Immature natural killer cell (primary cell): ENCODE measurements at places on chromosomes 12 and 14.

DNA sequence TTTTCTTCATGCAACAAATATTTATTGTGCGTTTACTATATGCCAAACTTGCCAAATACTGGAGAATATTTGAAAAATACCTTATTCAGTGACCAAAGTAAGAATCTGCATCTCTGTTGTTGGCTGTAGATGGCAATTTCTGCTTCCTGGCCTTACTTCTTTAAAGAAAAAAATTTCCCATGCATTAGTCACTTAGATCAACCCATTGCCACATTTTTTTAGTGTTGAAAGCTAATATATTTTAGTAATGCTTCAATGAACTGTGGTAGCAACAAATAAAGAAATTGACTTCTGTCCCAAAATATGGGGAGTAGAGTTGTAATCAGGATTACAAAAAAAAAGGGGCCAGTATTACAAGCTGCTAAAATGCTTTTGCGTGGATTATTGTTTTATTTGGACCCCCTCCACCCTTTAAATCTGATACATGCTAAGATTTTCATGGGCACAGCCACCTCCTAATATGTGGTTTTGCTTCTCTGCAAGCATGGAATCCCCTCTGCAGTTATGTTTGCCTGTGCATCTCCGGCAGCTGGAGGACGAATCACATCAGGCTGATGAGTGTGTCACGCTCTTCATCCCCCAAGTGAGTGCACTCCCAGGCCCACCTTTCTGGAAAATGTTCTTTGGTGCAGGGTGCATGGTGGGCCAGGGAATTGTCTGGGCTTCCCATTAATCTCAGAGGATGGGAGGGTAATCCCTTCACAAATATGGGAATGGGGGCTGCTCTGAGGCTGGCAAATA, 38.1 kb upstream of the PTCSC3 start:
- no peak for DNase-seq

DNA sequence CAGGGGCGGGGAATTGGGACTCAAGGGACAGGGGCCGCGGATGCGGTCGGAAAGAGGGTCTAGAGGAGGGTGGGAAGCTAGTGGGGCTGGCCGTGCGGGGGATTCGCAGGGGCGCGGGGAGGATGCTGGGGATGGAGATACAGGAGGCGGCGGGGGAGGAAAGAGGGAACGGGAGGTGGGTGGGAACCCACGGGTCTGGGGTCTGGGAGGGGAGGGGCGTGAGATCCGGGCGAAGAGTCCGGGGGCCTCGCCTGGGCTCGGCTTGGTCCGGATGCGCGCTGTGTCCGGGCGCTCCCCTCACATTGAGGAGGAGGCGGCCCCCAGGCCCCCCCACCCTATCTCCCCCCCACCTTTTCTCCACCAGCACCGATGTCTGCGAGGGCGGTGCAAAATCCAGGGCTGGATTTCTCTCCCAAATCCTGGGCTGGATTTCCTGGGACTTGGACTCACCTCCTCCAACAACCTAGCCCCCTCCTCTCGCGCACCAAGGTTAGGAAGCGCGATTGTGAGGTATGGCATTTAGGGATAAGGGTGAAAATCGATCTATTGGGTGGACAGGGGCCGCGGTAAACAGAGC, at the start of gene AGAP2:
Gene AGAP2, minus strand, starts transcription at position 82 of the 577 bp plus-strand sequence. CDS start 496 bp downstream, outside the sequence.
- no peak for DNase-seq

- no peak for DNase-seq
Observed at GRCh38 chr12:79250960-79251755, 386.6 kb downstream of the SYT1 start.

GRCh38 chr12:9674226-9674590, 4.7 kb downstream of the CLEC2D start:
- DNase-seq = no peak

DNA sequence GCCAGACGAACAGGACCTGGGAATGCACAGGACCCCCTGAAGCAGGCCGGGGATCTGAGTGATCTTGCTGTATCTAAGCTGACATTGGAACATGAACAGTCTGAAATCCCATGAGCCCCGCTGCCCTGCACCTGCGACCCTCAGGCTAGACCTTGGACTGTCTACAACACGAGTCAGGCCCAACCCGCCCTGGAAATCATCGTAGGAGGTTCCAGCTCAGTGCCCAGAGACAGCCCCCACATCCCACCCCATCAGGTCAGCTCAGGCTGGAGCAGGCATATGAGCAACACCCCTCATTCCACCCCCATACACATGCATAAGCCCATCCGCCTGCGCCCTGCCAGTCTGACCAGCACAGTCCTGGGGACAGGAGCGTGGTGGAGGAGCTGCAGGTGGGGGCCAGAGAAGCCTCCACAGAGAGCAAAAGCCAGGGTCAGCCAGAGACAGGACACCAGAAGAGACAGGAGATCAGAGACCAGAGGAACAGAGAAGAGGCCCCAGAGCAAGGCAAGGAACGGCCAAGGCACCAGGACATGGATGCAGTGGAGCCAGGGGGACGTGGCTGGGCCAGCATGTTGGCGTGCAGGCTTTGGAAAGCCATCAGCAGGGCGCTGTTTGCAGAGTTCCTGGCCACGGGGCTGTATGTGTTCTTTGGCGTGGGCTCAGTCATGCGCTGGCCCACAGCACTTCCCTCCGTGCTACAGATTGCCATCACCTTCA, at the start of gene AQP6:
Gene AQP6, plus strand, starts transcription at position 307 of the 720 bp plus-strand sequence. Its CDS starts 227 bp downstream, at position 534.
- no peak for DNase-seq

GRCh38 chr12:12460935-12461922, 101.4 kb downstream of the DUSP16 start:
- no peak for DNase-seq

DNA sequence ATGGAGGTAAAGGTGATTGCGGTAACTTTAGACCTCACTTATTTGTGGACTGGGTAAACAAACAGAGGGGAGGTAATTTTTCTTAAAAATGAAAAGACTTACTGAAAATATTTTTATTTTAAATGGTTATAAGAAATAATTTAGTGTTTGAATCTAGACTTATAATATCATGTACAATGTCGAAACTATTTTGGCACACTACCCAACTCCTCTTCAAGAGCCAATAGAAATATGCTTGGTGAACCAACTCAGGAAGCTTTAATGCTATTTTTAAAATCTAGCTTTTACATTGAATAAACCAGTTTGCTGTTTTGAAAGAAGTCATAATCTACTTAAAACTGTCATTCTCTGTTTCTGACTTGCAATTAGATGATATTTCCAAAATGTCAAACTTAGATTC, 175.8 kb upstream of the NPAS3 start:
- DNase-seq = no peak

DNA sequence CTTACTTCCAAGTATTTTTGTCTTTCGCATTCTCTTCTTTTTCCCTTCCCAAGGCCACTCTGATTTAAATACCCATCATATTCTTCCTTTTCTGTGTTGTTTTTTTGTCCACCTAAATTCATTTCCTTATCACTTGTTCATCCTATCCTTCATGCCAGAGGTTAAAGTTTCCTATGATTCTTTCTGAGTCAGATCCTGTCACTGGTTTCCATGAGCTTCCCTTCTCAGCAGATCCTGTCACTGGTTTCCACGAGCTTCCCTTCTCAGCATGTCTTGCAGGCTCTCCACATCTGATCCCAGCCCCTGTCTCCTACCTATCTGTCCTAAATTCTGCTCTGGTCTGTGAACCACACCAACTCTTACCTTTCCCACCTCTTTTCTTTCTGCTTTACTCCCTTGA, 311.8 kb upstream of the RGS6 start:
- no peak for DNase-seq

GRCh38 chr12:51848841-51849735, 570 bp upstream of the FIGNL2 start:
- no peak for DNase-seq

DNA sequence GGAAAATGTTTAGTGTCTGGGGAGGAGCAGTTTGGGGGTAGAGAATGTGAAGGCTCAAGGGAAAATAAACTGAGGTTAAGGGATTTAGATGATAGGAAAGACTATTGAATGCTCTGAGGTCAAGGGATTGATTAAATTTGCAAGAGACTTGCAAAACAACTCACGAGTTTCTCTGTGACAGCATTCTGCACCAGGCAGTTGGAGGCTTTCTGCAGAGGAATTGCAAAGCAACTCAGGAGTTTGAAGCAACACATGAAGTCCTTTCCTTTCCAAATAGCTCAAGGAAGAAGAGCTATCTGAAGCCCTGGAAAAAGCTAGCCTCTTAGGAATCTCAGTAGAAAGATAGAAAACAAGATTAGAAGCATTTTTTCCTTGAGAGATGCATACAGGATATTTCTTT, 23.9 kb downstream of the SLC7A8 start:
- DNase-seq = no peak

- no peak for DNase-seq
Observed at GRCh38 chr12:44385964-44386363, 490.2 kb downstream of the NELL2 start.

- no peak for DNase-seq
Observed at GRCh38 chr14:65080960-65081747, 21.2 kb downstream of the MAX start.

GRCh38 chr14:27366596-27366995, 768.8 kb upstream of the NOVA1 start:
- DNase-seq = no peak

DNA sequence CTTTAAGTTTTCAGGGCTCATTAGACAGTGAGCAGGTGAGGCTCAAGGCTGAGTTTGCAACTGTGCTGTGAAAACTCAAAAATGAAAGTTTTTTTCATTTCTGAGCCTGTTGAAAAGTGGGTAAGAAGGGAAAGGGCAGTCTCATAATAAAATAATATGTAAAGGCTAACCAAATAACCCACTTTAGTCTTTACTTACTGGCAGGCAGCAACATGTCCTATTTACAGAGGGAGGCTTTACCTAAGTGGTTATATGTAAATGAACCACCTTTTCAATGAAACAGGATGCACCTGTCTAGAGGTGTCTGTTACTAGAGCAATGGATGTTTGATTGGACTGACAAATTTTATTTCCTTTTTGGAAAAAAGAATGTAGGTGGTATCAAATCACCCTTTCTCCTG, 158.0 kb downstream of the ETV6 start:
- DNase-seq = no peak

DNA sequence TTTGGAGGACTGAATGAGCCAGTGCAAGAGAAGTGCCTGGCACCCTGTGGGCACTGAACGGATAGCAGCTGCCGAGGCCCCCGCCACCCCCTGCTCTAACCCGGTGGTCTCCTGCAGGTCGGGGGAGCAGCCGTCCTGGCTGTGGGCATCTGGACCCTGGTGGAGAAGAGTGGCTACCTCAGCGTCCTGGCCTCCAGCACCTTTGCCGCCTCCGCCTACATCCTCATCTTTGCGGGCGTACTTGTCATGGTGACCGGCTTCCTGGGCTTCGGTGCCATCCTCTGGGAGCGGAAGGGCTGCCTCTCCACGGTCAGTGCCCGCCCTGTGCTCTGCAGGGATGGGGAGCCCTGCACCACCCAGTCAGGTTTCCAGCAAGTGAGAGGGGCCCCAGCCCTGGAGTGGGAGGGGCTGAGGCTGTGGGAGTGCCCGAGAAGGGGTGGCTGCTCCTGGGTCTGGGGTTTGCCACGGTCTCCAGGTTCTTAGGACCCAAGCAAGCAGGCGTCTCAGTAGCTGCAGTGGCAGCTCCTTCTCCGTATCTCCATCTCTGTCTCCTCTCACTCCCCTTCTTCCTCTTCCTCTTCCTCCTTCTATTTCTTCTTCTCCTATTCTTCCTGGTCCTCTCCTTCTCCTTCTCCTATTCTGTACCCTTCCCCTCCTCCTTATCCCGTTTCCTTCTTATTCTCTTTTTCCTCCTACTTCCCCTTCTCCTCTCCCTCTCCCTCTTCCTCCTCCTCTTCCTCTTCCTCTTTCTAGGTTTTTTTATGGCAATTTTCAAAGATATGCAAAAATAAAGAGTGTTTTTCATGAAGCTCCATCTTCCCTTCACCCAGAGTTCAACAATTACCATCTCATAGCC, 37.4 kb downstream of the TSPAN11 start:
- DNase-seq = no peak

DNA sequence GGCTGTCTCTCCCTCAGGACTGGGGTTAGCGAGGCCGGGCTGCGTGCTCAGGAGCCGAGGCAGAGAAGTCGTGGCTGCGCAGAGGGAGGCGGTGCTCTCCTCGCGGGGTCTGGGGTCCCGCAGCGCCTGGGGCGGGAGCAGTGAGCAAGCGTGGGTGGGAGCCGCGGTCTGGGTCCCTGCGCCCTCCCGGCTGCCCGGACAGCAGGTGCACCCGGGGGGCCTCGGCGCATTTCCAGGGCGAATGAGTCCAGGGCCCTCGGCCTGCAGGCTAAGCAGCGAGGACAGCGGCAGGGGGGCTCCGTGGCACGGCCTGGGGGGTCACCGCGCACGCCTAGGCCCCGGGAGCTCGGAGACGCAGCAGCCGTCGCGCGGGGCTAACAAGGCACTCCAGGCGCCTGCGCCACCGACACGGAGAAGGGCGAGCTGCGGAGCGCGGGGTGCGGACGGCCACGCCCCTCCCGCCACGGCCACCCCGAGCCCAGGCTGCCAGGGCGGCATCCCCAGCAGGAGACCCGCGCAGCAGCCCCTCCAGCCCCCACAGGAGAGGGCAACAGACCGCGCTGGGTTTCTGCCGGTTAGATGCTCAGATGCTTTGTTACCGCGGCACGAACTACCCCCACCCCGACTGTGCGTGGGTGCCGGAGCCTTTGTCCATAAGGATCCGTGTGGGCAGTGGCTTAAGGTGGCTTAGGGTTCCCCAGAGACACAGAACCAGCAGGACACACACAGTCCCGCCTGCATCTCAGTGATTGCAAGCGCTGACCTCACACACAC, 117.7 kb upstream of the C14orf180 start:
- DNase-seq = no peak

GRCh38 chr14:79378020-79378419, 833.3 kb downstream of the DIO2 start:
- DNase-seq = no peak

- no peak for DNase-seq
Observed at GRCh38 chr12:96881608-96882007, 25.4 kb upstream of the NEDD1 start.

- no peak for DNase-seq
Observed at GRCh38 chr12:124369827-124370378, 75.0 kb downstream of the RFLNA start.

GRCh38 chr14:66782853-66783252, 274.9 kb downstream of the GPHN start:
- no peak for DNase-seq

DNA sequence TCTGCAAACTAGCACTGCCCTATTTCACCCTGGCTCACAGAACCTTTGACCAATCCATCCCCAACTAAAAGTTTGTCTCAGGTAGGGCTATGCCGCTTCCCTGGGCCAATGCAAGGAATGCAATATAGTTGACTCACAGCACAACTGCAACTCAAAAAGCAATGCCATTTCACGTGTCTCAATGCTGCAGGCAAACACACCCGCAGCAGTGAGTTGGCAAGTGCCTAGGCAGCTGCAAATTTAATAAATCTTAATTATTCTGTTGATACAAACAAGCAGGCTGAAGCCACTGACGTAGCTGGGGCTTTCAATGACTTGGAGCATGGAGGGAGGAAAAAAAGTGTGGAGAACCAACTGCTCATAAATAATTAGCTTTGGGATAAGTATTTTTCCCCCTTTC, 87.9 kb downstream of the SYNE3 start:
- no peak for DNase-seq

GRCh38 chr12:111445726-111446581, 40.2 kb downstream of the SH2B3 start:
- no peak for DNase-seq

DNA sequence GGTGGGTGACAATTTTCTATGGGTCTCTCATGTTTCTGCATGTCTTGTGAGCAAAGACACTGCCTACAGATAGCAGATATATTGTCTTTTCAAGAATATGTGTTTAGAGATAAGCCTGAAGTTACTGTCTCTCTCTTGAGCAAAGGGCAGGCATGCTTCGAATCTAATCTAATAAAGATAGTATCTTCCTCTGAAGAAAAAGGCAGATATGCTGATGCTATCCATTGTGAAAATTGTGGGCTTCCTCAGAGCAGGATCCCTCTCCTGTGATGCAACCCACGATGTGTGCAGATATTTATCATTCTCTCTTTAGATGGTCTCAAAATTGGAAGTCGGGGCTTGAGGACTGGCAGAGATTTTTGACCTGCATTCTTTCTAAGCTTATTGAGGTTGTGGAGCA, 187.0 kb downstream of the DACT1 start:
- DNase-seq = no peak
